ENCODE measurements at places on chromosomes 7 and 10.

DNA sequence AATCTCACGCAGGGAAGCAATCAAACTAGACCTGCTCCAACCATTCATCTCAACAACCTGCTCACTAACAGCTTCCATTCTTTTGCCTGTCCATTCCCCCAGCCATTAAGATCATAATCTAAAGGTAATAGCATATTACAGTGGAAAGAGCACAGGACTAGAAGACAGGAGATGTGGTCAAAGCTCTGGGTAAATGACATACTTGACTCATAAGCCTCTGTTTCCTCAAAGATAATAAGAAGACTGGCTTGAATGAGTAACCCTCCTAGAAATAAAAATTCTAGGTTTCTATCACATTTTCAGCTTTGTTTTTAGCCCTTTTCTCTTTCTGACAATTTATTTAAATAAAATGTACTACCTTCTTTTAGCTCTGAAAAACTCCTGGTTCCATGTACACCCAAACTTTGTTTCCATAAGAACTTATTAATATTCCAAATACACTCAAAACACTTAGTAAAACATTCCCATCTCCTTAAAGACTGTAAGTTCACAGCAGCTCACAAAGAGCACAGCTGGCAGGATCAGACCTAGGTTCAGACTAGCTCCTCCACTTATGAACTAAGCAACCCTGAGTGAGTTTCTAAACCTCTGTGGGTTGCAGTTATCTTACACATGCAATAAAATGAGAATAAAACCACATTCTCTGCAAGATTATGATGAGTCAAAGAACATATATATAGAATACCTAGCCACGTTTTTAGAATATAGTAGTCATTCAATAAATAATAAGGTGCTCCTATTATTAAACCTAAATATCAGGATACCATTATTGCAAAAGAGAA, 11.6 kb downstream of the FAM204A start:
- no peak for DNase-seq

DNA sequence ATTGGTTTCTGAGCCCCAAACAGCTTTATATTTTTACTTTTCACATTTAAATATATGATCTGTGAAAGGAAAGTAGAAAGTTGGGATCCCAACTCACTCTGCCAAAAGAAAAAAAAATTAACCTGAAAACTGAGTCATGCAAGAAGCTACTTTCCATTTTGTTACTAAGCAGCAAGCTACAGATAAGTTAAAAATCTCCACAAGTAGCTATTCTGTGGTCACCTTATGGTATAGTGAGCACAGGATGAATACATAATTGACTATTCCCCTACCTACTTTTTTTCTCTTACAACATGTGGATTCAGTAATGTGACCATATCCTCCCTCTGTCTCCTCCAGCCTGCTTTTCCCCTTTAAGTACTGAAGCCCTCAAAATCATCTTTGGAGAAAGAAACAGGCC, 30.3 kb upstream of the CREB3L2 start:
- no peak for DNase-seq

GRCh38 chr10:75678527-75678926, 247.1 kb downstream of the LRMDA start:
- DNase-seq: no peak

DNA sequence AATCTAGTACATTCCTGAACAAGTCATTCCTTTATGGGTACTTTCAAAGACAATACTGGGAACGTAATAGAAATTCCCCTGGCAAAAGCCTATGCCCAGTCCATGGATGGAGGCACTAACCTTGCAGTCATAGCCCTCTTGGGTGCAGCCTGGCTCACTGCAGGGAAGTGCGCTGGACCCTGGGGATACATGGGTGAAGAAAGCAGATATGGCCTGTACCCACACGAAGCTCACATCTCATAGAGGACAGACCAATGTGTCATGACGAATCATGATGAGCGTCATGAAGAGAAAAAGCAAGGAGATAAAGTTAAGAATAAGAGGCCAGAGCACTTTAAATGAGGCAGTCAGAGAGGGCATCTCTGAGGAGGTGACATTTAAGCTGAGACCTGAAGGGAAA, 11.8 kb downstream of the PRLHR start:
- DNase-seq: no peak

DNA sequence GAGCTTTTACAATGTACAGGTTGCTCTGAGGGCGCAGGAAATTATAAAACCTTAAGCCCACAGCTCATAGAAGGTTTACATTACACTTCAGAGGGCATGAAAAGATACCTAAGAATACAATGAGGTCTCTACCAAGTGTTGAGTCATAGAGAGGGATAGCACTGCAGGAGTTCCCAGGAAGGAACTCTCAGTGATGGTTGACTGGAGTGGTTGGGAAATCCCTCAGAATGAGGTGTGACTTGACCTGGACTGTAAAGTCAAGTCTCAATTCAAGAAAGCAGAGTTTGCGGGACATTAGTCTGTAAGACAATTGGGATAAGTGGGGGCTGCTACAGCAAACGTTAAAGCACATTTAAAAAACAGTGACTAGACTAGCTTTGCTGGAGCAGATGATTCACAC, 21.9 kb downstream of the TNKS2 start:
- no peak for DNase-seq

GRCh38 chr10:132301371-132302330, 6.1 kb downstream of the STK32C start:
- DNase-seq: no peak

DNA sequence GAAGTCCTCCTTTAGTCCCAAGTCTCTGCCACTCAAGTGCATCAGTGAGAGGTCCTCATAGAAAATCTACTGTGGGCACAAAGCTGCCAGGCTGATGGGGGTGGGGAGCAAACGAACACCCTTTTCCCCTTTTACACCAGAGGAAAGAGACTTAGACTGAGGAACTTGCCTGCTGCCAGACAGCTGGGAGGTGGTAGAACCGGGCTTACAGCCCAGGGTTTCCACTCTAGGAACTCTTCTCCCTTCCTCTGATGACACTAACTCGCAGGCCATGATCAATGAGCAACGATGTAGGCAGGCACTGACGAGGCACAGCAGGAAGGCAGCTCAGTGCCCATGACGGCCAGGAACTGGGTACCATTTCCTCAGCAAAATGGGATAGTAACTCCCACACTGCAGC, 11.0 kb upstream of the SH2D4B start:
- DNase-seq: no peak

- DNase-seq: no peak
These were observed 3.2 kb upstream of the EMX2 start for GRCh38 chr10:117539361-117539773.

- DNase-seq: no peak
These were observed 31.2 kb downstream of the UBTD1 start for GRCh38 chr10:97529685-97530465.

DNA sequence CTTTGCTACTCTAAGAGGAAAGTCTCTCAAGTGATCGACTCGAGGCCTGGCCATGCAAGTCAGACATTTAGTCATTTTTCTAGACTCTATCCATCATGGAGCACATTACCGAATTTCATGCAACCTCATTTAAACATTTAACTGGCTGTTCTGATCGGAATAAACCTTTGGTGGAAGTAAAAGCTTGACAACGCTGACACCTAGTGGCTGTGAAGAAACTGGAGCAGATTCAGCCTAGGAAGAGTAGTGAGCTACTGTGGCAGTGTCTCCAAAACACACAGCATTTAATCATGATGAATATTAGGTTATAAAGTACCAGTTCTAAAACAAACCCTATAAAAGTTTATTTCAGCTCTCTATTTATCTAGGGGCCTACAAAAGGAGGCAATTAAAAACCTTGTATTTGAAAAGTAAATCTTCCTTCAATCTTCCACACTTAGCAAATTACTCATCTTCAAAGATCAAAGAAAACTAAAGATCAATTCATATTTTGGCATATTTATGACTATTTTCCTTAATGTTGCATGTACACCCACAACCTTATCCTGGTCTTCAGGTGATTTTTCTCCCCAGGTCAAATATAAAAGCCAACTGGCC, 175.0 kb downstream of the CTNNA3 start:
- peak; percentile 5 for DNase-seq

- no peak for DNase-seq
These were observed 201.4 kb downstream of the ADRA2A start for GRCh38 chr10:111278266-111278665.

DNA sequence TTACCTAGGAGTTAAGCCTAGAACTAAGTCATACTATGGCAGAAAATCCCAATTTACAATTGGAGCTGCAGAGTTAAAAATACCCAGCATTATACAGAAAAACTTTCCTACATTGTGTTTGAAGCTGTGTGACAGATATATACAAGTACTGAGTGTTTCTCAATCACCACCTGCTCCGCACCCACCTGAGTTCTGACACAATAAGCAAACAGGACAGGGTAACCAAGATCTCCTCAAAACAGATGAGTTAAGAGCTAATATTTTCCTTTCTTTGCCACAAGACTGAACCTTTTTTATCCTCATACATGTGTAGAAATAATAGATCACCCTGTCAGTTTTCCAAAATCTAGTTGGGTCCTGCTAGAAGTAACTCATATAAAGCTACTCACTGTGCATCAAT, 186.3 kb downstream of the DOCK4 start:
- no peak for DNase-seq

All from NCI-H1694 (cell line).